ENCODE measurements at places on chromosomes 12 and 14. TPM values are rescaled to one million over a fixed set of nuclear protein-coding genes. Genes with fewer than 3 reads are reported as not detected.

NXPH4 gene
- total RNA-seq, result 0.40 TPM

SLC4A8 gene
- total RNA-seq, result 1.0 TPM

ANKS1B gene
- total RNA-seq, result 6.9 TPM

DYRK2 gene
- total RNA-seq, result 81.7 TPM

SPPL3 gene
- 6.6 TPM for total RNA-seq

ACVRL1 gene
- 2.1 TPM for total RNA-seq

SMIM41 gene
- 0.15 TPM for total RNA-seq
